ENCODE measurements at places on chromosomes 3 and 15.

DNA sequence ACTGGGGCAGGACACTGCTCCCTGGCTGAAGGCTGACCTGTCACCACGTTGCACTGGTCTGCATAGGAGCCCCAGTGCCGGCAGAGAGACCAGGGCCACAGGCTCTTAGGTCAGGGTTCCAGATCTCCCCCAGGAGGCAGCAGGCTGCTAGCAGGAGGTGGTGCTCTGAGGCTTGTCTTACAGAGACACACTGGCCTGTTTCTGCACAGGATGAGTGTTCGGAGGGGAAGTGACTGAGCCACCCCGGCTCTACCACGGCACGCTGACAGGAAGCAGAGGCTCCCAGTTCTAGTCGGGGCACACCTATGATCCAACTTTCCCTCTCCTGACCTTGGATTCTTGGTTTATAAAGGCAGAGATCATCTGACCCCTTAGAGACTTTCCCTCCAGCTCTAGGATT, 8.6 kb downstream of the FBXL22 start:
- peak; percentile 57 for DNase-seq

DNA sequence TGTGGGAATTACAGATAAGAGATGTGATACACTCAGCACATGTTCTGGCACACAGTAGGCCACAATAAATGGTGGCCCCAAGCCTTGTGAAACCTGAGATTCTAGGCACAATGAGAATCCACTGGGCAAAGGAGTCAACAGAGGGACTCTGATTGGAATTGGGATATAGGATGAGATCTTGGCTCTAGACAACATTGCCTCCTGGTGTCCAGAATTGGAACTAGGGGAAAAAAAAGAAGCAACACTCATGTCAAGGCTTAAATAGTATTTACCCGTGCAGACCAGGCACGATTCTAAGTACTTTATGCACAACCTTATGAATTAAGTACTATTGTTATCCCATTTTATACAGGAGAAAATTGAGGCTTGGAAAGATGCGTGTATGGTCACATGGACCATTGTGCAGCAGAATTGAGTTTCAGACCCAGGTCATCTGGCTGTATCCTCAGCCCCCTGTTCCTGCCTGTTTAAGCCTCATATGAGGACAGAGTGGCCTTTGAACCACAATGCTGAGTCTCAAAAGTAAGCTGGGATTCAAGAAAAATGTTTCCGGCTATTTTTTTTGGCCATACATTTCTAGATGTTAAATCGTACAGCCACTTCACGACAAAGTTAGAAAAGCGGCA, 124.8 kb downstream of the SV2B start:
- no peak for DNase-seq

DNA sequence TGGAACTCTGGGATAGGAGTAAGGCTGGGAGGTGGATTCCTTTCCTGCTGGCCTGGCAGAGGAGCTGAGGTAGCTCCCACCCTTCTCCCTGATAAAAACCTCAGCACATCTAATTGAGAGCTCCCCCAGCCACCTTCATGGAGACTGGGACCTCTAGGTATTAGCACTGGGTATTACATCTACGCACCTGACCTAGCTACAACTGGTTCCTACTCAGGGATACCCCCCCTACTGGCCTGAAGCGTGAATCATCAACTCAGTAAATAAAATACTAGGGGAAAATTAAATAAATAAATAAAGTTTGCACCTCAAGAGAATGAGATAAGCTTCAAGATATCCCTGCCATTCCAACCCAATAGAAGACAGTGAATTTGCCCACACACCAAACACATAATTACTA, 140.4 kb downstream of the NEK10 start:
- no peak for DNase-seq

DNA sequence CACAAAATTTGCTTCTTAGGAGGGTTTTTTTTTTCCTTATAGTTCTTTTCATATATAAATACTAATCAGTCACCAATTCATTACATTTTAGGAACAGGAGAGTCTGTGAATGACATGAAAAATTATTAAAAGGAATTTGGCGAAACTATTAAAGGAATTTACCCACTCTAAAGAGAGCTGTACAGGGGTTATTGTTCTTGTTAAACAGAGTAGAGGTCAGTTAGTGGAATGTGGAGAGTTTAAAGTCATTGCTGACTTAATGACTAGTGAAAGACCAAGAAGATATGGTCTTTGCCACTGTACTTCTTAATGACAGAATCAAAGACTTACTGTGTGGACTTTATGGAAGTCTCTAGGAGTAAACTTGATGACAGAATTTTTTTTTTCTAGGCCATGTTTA, 333.6 kb upstream of the C2CD4B start:
- no peak for DNase-seq

GRCh38 chr3:9422712-9423424, 25.5 kb downstream of the SETD5 start:
- DNase-seq = no peak

DNA sequence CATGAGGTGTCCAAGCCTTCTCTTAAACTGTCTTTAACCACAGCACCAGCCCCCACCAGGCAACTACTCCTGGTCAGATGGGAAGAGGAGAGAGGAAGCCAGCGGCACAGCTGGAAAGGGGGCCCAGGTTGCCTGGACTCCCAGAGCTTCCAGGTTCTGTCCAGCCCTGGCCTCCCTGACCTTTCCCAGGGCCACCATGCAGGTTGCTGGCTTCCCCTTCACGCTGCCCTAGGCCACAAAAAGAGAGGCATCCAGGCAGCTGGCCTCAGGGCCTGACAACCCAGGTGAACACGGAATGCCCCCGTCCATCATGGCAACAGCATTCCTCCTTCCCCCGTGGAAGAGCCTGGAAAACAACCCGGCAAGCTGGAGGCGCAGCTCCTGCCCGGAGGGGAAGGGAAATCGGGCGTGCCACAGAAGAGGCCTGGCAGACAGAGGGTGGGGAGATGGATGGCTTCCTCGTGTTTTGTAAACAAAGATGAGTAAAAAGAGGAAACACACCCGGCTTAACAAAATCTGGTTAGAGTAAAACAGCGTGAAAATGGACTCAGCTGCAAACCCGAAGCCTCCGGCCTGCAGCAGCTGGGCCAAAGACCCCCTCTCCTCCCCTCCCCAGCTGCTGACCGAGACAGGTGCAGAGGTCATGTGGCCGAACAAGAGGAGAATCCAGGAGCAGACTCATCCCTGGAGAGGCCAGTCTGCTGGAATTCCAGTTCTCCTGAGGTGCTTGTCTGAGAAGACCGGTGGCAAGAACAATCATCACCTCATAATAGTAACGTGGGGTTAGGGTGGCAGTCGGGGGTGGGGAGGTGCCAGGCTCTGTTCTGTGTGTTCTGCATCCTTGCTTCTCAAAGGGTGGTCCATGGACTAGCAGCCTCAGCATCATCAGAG, 15.5 kb downstream of the BMF start:
- DNase-seq = no peak

- DNase-seq = no peak
These were observed 66.4 kb upstream of the CNTN6 start for GRCh38 chr3:1026395-1026794.

GRCh38 chr3:170780471-170780870, 89.5 kb downstream of the RPL22L1 start:
- DNase-seq = no peak

GRCh38 chr3:30081904-30082303, 524.5 kb upstream of the TGFBR2 start:
- DNase-seq = no peak

- DNase-seq = peak; percentile 63
These were observed 163.3 kb downstream of the AKAP13 start for GRCh38 chr15:85543741-85544155.

DNA sequence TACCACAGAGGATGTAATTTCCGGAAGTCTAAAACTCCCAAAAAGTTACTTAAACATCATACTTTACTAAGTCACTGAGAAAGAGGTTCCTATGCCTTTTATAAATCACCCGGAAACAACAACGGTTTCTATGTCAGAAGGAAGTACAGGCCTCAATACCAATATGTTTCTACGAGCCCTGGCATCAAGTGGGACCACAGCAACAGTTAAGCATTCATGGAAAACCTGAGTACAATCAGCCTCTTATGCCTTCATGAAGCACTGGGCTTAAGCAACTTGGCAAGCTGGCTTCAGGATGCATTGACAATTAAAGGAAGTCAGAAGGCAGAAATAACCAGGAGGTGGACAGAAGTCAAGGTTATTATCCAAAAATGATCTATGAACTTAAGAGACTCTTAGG, 19.1 kb upstream of the B3GNT5 start:
- DNase-seq = no peak

DNA sequence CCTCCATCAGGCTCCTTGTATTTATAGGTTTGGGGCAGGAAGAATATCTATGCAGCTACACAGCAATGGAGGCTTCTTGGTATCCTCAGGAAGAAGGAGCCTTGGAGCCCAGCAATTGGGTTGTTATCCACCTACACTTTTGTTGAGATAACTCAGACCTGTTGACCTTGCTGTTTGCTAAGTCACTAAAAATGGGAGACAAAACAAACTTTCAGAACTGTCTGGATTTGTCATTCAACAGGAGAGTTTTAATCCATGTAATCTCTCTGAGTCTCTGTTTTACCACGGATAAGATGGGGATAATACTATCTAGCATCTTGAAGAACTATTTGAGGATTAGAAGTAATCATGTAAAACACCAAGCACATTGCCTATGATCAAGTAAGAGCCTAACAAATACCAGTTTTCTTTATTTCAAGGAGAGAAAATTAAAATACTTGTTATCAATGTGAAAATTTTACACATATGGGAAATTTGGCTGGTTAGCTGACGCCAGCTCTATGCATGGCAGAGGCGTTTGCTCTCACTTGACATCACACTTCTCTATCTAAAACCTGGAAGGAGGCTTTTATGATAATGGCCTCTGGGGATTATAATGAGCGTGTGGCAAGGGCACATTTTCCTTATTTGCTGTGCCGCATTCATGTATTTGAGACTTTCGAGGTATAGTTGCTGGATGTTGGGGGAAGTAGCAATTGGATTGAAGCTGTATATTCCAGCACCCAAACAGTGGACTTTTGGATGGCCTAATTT, 215.6 kb downstream of the PDCD6IP start:
- DNase-seq = no peak

DNA sequence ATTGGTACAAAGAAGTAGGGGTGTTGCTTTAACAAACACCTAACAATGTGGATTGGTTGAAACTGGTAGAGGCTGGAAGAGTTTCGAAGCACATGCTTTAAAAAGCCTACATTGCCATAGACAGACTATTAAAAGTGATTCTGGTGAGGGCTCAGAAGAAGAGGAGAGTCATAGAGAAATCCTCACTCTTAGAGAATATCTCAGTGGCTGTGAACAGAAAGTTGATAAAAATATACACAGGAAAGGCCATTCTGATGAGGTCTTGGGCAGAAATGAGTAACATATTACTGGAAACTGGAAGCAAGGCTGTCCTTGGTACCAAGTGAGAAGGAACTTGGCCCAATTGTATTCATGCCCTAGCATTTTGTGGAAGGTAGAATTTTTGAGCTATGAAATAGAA, 173.7 kb upstream of the CRBN start:
- no peak for DNase-seq

- no peak for DNase-seq
These were observed at the start of gene SHC4 for GRCh38 chr15:48963524-48964113. Gene SHC4, minus strand, starts transcription at chr15:48963919. Its CDS starts 904 bp downstream, at chr15:48963015.

GRCh38 chr3:56251343-56251945, 216.8 kb downstream of the ERC2 start:
- DNase-seq = no peak

DNA sequence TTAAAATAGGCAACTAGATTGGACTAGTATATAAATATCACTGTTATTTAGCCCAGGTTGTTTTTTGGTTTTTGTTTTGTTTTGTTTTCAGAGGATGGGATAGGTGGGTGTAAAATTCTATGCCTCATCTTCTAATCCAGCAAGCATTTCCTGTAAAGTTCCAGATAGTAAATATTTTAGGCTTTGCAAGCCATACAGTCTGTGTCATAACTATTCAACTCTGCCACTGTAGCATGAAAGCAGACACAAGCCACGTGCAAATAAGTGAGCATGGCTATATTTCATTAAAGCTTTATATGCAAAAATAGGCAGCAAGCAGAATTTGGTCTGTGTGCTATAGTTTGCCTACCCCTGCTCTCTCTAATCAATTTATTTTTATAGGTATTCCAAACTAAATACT, 657.3 kb upstream of the TGFBR2 start:
- DNase-seq = no peak

DNA sequence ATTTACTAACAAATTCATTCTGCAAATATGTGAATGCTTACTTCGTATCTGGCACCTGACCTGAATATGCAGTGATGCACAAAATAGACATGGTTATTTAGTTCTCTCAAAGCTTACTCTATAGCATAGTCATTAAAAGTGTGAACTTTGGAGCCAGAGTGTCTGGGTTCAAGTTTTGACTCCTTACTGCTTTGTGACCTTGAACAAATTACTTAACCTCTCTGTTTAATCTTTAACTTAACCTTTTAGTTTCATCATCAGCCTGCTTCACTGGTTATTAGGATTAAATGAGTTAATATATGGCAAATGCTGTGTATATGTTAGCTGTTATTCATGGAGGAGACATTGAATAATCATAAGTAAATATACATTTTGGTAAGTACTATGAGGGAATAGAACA, 12.1 kb upstream of the MGA start:
- no peak for DNase-seq

DNA sequence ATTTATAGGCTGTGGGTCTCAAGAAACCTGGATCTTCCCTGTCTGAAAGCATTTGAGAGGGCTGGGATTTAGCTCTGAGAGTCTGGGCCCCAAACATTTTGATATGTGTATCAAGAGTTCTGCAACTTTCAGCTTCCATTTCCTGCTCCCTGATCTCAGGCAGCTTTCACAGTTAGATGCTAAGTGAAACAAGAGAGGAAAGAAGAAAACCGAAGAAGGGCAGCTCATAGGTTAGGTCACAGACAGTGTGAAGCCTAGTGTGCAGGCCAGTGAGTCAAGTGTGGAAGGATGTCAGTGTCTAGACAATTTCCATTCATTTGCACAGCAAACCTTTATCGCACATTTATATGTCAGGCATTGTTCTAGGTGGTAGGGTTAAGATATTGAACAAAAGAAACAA, 173.6 kb upstream of the PROK2 start:
- DNase-seq = no peak

DNA sequence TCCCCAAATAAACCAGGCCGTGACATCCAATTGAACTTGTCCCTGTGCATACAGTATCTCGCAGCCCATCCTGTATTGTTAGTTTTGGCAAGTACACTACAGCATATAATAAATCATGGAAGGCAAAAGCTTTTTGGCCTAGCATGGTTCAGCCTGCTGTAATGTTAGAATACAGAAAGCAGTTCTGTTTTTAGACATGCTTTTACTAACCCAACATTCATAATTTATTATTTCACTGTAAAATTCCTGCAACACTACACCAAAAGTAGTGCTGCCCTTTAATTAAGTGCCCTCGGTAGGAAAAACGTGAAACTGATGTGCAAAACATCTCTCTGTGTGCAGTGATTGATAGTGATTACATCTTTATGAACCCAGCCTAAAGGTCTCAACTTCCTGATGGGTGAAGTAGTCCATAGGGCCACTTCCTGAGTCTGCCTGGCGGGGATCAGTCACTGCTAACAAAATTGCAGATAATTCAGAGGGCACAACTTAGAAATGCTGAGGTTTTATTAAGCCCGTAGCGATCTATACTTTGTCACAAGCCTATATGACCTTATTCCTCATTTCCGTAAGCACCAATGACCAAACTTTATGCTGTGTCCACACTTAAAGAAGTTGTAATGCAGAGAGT, 227.8 kb downstream of the CDIN1 start:
- no peak for DNase-seq

GRCh38 chr15:58703610-58704009, 45.9 kb downstream of the ADAM10 start:
- DNase-seq = no peak

- no peak for DNase-seq
These were observed 39.4 kb downstream of the THSD4 start for GRCh38 chr15:71154607-71155200.

GRCh38 chr15:26882616-26883365, 15.9 kb downstream of the GABRA5 start:
- DNase-seq = no peak

All from CD4-positive, alpha-beta T cell treated with Interleukin-15 for 1 hour (primary cell).